ENCODE measurements at places on chromosomes 1 and 21.

DNA sequence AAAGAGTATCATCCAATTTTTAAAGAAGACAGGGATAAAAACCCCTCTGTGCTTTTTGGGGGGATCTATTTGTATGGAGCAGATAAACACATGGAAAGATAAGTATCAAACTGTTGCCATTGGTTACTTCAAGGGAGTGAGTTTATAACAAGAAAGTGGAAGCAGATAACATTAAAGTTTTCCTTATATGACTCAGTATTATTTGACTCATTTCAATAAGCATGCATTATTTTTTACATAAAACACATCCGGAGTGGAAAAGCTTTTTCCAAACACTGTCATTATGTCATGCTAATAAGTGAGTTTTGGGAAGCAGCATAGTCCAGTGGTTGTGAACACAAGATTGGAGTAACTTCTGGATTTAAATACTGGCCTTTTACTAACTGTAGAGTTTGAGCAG, 452.2 kb downstream of the LTN1 start:
- no peak for DNase-seq

- DNase-seq = no peak
Measured at GRCh38 chr21:42193721-42194120, 25.2 kb upstream of the ABCG1 start.

DNA sequence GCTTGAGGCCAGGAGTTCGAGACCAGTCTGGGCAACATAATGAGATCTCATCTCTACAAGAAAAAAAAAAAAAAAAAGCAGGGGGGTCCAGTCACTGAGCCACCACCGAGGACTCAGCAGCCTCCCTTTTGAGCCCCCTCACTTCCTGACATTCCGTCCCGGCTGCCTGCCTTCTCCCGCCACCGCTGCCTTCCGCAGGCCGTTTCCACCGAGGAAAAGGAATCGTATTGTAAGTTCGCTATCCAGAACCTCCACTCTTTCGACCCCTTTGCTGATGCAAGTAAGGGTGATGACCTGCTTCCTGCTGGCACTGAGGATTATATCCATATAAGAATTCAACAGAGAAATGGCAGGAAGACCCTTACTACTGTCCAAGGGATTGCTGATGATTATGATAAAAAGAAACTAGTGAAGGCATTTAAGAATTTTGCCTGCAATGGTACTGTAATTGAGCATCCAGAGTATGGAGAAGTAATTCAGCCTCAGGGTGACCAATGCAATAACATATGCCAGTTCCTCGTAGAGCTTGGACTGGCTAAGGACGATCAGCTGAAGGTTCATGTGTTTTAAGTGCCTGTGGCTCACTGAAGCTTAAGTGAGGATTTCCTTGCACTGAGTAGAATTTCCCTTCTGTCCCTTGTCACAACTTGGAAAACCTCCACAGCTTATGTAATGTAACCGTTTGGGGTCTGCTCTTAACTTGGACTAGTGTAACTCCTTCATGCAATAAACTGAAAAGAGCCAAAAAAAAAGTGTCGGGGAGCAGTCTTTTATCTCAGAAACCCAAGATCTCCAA, 55.6 kb downstream of the GLUL start:
- no peak for DNase-seq

- DNase-seq = no peak
Measured at GRCh38 chr1:183753464-183753891, 51.4 kb upstream of the RGL1 start.

- DNase-seq = no peak
Measured at GRCh38 chr1:93344484-93344883, 1.2 kb upstream of the DR1 start.

All from stimulated activated CD4-positive, alpha-beta T cell treated with anti-CD3 and anti-CD28 coated beads, Interleukin-4, amount 100 ng/mL, for 48 hours (primary cell).